Stimulated activated naive CD4-positive, alpha-beta T cell treated with Interleukin-2 at 50 U/mL for 16 hours (primary cell): ENCODE measurements at places on chromosomes 5 and 9.

GRCh38 chr9:130265431-130266235 is at the start of gene HMCN2:
Gene HMCN2, plus strand, starts transcription at chr9:130265760. Its CDS starts 119 bp downstream, at chr9:130265879.
- DNase-seq = no peak

DNA sequence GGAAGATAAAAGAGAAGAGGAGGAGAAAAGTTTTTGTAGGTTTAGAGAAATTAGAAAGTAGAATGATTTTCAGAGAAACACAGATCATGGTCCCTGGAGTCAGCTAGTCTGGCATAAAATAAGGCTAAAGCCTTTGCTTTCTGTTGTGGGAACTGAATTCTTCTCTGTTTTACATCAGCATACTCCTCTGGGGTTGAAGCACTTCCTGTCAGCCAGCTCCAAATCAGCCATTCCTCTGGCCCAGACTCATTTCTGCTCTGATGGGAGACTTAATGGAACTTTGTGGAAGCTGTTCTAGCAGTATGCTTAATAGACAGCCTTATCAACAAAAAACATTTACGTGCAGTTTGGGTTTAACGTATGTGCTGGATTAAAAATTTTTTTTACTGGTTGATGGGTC is 143.2 kb downstream of the HMHB1 start:
- no peak for DNase-seq

- DNase-seq = no peak
Measured at GRCh38 chr5:97534166-97534565, 351.1 kb upstream of the RIOK2 start.

GRCh38 chr9:136295542-136296433 is 8.1 kb downstream of the CCDC187 start:
- DNase-seq = no peak

DNA sequence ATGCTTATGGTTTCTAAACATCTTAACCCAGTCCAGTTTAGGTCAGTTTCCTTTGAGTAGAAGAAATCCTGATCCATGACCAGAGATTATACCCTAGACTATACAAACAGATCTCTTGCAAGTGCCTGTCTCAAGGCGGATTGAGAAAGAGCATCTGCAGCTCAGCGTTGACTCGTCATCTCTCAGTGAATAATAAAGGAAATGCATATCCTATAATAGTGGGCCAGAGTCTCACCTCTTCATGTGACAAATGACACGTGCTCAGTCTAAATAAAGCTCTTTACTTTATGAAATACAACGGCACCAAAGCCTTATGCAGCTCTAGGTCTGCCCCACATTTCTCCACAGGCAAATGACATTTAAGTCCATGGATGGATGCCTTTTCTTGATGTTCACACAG is 179.4 kb upstream of the NR3C1 start:
- DNase-seq = no peak

- no peak for DNase-seq
Measured at GRCh38 chr5:168318240-168318639, 26.8 kb downstream of the WWC1 start.

GRCh38 chr9:8750639-8751051 is 951.1 kb upstream of the DMAC1 start:
- DNase-seq = no peak

GRCh38 chr9:135413461-135413860 is 66.1 kb upstream of the PPP1R26 start:
- DNase-seq = no peak

GRCh38 chr5:67516948-67517565 is 320.5 kb upstream of the CD180 start:
- no peak for DNase-seq

GRCh38 chr5:57550132-57550531 is 67.5 kb upstream of the ACTBL2 start:
- no peak for DNase-seq

DNA sequence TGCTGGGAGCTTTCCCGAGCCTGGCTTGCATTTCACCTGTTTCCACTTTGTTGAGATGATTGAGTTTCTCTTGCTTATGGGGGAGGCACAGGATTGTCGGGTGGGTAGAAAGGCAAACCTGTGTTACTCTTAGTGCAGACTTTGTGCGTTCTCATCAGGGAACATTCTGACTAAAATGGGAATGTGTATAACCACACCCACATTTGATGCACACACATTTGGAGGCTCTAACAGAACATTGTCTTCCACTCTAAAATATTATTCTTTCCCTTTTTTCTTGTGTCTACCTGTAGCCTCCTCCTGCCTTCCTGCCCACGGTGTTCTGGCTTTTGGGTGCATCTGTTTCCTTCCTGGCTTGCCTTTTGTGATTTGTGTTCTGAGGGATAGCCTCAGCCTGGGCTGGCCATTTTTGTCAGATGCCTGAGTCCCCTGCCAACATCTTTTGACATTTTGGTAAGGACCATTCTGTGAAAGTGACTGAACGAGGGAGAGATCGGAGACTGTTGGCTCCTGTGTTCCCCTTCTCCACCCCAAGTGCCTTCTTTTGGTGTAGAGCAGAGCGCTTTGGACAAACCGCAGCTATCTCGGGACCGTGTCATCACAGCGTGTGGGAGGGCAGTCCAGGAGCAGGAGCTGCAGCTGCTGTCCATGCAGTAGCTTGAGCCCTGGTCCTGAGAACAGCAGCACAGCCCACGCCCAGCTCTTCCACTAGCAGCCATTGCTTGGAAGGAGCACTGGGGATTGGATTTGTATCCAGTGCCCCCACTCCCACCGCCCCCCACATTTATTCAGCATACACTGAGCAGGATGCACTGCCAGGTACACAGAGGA is 101.4 kb downstream of the ARHGAP26 start:
- no peak for DNase-seq

DNA sequence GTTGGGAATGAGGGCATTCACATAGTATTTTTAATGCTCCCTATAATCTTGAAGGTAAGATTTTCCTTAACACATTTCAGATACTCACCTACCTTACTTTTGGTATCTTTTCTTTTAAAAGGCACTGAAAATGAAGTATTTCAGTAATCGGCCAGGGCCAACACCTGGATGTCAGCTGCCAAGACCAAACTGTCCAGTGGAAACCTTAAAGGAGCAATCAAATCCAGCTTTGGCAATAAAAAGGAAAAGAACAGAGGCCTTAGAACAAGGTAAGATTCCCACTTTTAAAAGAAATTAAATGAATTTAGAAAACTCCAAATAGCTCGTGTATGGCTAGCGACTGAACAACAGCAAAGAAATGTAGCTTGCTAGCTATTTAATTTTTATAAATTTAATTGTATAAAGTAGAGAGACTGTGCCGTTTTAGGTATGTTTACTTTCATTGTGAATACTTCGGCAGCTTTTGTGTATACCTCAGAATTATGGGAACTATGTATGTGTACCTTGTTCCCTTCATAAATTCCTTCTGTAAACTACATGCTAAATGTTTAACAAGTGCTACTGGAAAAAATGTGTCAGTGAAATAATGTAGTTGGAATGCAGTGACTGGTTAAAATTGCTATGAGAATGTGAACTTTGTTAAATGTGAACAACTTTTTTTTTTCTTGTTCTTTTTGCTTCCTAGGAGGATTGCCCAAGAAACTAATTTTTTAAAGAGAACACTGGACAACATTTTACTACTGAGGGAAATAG is 41.9 kb downstream of the CDK7 start:
- DNase-seq = no peak

DNA sequence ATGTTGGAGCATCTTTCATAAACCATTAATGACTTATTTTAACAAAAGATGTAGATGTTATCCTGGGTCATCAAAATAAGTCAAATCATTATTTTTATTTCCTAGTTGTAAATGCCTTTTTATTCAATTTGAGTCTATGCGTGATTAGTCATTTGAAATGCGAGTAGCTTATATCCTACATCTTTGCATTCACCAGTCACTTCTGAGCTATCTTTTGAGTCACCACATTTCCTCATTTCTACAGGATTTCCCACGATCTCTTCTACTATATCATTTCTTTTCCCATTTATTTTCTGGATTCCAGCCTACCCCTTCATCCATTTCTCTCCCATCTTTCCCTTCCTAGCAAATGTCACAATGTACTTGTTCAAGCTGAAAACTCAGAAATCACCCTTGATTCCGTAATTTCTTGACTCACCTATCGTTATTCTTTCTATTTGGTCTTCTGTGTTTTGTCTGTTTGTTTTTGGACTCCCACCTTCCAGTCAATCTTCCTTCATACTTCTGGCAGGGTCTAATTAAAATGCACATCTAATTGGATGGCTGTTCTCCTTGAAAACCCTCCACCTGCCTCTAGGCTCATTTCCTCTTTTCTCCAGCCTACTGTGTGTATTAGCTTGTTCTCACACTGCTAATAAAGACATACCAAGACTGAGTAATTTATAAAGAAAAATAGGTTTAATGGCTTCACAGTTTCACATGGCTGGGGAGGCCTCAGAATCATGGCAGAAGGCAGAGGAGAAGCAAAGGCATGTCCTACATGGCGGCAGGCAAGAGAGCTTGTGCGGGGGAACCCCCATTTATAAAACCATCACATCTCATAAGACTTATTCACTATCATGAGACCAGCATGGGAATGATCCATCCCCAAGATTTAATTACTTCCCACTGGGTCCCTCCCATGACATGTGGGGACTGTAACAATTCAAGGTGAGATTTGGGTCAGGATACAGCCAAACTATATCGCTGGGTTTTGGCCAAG is 112.4 kb downstream of the MEF2C start:
- no peak for DNase-seq

DNA sequence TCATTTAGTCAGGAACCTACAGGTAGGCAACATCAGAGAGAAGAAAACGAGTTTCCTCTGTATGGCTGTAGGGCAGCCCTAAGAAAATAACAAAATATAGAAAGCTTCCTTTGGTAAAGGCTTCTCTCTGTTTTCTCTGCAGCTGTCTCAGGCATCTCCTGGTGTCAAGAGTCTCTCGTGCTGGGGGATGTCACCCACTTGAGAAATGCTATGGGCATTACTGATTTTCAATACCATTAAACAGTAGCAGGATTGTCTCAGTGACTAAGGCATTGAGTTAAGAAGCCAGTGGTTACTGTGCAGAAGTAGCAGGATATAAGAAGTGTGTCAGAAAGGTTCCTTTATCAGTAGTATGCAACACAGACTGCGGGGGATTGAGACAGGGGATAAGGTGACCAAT is 32.4 kb downstream of the LIFR start:
- no peak for DNase-seq

GRCh38 chr5:96146675-96147074 is 185.0 kb upstream of the ELL2 start:
- DNase-seq = no peak

DNA sequence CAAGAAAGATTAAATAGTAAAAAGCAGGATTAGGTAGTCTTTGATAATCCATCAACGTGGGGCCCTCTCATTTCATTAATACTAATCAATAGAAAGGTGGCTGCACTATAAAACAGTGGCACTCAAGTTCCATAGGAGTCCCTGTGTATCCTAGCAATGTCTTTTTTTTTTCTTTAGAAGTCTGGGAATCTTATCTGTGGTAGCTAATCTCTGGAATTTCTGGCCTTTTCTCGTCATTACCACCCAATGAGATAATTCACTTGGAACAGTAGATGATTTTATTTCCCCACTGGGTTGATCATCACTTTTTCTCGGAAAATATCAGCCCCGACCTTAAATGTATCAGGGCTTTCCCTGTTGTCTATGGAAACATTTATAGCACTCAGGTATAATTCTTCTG is 86.8 kb upstream of the CDH6 start:
- DNase-seq = no peak

- no peak for DNase-seq
Measured at GRCh38 chr5:56078278-56079156, 83.8 kb upstream of the IL6ST start.

DNA sequence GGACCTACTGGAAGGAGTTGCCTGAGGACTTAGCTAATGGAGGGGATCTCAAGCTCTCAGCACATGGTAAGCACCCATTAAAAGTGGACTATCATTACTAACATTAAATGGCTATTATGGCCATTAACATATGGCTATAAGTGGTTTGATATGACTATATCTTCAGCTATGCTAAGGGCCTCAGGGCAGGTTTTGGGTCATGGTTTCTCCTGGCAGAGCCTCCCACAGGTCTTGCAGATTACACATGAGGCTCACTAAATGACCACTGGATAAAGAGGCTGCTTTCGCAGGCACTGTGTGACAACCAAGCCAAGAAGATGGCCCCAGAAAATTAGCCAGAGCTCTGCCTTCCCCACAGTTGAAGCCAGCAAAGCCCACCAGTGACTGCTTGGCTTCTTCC is 15.4 kb downstream of the CCNJL start:
- no peak for DNase-seq

DNA sequence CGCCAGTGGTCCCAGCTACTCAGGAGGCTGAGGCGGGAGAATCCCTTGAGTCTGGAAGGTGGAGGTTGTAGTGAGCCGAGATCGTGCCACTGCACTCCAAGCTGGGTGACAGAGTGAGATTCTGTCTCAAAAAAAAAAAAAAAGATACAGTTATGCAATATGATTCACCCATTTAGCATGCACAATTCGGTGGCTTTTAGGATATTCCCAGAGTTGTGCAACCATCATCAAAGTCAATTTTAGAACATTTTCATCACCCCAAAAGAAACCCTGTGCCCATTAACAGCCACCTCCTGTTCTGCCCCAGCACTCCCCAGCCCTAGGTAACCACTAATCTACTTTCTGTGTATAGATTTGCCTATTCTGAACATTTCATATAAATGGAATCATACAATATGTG is 4.3 kb upstream of the DHFR start:
- DNase-seq = no peak

DNA sequence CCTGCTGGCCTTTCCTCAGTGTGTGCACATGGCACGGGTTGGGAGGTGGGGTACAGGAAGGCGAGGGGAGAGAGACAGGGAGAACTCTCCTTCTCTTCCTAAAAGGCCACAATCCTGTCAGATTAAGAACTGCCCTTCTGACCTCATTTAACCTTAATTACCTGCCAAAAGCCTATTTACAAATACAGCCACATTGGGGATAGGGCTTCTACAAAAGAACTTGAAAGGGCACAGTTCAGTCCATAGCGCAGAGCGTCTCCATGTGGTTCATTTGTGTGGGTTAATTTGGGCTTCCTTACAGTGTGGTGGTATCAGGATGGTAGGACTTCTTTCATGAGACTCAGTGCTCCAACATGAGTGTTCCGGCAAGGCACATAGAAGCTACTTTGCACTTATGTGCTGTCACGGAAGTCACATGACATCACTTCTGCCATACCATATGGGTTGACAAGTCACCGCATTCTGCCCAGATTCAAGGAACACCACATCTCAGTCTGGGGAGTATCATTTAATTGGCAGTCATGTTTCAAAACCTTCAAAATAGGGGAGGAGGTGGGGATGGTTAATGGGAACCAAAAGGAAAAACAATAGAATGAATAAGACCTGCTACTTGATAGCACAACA is 46.8 kb downstream of the NLN start:
- no peak for DNase-seq

DNA sequence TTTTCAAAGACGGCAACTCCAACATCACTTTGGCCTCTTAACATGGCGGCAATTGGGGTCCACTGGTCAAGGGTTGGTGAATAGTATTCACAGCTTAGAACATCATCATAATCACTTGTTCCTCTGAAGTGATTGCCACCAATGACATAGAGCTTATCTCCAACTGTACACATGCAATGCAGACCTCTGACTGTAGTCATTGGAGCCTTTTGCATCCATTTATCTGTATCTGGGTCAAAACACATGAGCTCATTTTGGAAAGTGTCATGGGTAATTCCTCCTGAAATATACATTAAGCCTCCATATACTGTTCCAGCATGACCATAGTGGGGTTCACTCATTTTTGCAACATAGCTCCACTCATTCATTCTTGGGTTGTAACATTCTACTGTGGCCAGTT is 2.0 kb downstream of the KLHL9 start:
- no peak for DNase-seq
